ENCODE measurements at places on chromosomes 3 and 15.

DNA sequence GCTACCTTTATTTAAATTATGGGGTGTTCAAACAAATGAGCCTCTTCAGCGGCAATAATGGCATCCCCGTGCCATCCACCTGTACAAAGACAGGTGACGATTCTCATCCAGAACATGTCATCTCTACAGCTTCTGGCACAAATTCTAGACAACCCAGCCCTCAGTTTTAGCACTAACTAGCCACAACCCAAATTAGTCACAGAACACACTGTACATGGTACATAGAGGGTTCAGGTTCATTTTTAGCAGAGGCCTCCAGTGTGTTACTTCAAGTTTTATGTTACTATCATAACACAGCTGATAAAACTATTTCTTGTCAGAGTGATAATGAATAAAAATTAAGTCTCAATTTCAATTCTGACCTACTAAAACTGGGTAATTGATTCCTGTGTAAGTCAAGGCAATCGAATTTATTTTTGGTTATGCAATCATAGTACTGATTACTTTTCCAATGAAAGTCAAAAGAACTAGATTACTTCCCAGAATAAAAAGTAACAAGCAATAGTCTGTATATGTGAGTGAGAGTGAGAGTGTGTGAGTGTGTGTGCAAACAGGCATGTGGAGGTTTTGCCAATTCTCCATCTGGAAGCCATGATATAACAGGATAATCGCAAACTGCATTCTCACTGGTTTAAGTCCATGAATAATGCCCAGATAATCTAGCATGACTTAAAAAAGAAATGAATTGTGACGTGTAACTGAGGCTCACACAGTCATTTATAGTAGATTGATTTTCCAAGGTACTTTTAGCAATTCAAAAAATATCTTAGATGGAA, 37.4 kb downstream of the SHQ1 start:
- no peak for DNase-seq

GRCh38 chr3:138033202-138033691, 23.3 kb downstream of the CLDN18 start:
- no peak for DNase-seq

- DNase-seq: no peak
Observed at GRCh38 chr3:114880078-114880477, 267.0 kb downstream of the ZBTB20 start.

DNA sequence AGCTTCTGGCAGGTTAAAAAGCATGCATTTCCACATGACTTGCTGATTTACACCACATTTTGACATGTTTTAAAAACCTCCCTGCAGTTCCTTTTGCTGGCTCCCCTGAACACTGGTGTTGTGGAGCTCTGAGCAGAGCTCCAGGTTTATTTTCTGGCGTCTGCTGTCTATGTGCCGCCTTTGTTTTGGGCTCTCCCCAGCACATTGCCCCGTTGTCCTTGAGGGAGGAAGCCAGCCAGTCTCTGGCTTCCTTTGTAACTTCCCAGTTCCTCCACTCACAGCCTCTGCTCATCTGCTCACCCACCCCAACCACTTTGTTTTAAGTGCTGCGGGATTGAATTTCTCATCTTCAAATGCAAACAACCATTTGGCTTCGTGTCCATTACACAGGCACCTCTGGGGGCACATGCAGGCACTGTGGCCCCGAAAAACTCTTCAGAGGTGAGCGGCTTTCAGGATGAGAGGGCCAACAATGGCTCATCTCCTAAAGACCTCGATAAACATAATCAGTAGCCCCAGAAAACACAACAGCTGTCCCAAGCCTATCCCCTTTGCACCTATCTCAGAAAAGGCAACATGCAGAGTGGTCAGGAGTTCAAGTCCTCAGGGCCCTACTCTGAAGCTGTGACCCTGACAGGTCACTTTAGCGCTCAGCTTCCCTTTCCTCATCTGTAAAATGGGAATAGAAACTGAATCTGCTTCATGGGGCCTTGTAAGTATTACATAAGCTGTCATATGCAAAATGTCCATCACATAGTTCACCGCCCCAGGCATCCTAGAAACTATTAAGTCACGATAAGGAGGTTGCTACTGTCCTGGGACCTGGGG, 1.3 kb upstream of the MEF2A start:
- no peak for DNase-seq

DNA sequence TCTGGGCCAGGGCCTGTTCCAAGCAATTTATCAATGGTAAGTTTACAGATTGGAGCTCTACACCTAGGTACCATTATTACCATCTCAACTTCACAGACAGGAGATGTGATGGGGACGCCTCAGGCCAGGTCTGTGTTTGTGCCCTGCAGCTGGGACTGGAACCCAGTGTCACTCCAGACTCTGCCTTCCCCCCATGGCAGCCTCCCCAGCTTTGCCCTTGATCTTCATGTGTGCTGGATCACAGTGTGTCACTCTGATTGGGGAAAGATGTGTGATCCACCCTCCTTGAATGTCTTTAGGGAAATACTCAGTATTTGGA, 59.6 kb downstream of the MGLL start:
- no peak for DNase-seq

GRCh38 chr3:115062009-115062408, 85.1 kb downstream of the ZBTB20 start:
- no peak for DNase-seq

- DNase-seq: no peak
Observed at GRCh38 chr3:3666664-3667063, 132.6 kb upstream of the LRRN1 start.

DNA sequence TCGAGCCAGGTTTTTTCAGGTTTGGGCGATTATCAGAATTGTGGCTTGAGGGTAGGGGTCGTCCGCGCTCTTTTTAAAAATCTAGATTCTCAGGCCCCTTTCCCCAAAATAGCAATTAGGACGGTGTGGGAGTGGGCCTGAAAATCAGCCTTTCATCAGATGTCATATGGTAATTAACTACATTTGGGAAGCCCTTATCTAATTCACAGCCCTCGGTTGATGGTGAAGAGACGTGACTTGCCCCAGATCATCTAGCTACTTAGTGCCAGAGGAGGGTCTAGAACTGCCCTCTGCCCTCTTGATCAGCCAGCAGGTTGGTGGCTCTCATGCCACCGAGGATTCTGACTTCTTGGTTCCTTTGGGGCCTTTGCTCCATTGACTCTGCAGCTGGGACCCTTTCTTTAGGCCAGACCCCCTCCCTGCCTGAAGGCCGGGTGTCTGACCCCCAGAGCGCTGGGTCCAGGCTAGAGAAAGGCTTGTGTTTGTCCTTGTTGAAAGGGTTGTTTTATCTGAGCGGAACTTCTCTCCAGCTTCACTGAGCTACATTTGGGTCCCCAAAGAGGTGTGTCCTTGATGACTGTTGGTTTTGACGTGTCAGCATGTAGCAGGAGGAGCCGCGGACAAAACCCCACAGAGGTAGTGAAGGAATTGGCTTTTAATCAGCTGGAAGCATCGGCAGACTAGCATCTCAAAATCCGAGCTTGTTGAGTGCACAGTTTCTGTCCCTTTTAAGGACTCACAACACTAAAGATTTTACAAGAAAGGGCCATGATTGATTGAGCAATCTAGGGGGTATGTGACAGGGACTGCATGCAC, 857 bp downstream of the AEN start:
- DNase-seq: no peak

GRCh38 chr3:39011191-39011736, 40.5 kb downstream of the SCN11A start:
- no peak for DNase-seq

DNA sequence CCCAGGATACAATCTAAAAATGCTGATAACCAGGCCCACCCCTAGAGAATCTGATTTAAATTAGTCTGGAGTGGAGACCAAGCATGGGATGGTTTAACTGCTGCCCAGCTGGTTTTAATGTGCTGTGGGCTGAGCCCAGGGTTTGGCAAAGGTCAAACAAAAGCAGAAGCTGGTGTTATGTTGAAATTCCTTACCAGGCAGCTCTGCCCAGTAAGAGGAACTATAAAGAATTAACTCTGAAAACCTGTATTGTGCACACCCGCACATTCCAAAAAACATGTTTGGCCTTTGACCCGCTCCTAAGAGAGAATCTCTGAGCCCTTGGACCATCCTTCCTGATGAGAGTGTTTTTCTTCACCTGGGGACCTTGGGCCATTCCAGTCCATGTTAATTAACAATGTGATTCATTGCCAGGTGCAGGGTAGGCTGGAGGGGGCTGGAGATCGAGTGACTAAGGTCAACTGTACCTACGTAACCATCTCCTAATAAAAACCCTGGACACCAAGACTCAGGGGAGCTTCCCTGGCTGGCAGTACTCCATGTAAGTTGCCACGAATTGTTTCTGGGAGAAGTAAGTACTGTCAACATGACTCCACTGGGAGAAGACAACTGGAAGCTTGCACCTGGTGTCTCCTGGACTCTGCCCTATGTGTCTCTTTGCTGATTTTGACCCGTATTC, 10.9 kb downstream of the CCDC13 start:
- no peak for DNase-seq

GRCh38 chr3:68136411-68136810, 482.0 kb upstream of the SUCLG2 start:
- no peak for DNase-seq

DNA sequence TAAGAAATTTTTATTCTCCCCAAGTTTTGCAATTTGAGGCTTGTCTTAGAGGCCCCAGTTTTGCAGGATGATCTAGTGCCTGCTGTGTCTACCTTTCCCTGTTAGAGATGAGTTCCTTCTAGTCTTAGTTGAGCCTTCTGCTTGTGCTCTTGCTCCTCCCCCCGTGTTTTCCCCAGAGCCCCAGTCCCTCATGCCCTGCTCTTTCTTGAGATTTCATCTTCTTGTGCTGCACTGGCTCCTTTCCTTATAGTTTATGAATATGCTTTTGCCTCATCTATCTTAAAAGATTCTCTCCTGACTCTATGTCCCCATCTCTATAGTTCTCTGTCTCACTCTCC, 4.7 kb downstream of the GAP43 start:
- DNase-seq: no peak
